Hippocampal formation (tissue), 2 donors: ENCODE measurements at places on chromosomes 2 and 18.
A peak's percentile ranks its signal among the peaks of the same experiment; 100 is the strongest.

- no peak for DNase-seq
Measured at GRCh38 chr2:68411397-68412126, 46.5 kb downstream of the PLEK start.

GRCh38 chr2:148527488-148528340, 116.8 kb upstream of the EPC2 start:
- no peak for DNase-seq

DNA sequence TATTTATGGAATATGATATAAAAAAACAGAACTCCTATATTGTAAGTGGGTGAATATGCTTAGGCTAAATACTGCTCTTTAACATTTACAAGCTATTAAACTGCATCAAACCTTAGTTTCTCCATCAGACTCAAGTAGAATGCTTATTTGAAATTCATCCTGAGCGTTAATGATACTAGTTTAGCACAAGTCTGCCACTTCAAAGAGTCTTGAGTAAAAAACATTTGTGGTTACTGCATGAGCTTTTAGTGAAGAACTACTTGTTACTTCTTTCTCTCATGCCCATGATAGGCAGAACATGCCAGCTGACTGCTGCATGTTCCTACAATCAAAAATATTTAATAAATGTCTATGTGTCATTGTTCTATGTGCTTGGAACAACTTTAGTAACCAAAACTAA, 12.1 kb downstream of the YES1 start:
- DNase-seq, result no peak

- no peak for DNase-seq
Measured at GRCh38 chr2:59385971-59386370, 1144.8 kb upstream of the FANCL start.

DNA sequence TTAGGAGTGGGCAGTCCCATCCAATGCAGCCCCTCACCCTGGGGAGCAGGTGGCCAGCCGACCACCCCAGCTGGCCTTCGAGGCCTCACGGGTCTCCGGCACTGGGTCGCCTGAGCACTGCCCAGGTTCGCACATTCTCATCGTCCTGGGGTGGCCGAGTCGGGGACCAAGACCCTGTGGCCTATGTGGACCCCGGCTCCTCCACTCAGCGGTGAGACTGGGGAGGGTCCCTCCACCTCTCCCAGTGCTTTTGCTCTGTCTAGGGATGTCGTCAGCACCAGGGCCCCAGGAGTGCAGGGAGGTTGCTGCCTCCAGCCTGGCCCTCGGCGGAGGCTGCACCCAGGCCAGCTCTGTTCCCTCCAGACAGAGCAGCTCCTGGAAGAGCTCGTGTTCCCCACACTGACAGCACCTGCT, 89.6 kb downstream of the TPO start:
- no peak for DNase-seq

DNA sequence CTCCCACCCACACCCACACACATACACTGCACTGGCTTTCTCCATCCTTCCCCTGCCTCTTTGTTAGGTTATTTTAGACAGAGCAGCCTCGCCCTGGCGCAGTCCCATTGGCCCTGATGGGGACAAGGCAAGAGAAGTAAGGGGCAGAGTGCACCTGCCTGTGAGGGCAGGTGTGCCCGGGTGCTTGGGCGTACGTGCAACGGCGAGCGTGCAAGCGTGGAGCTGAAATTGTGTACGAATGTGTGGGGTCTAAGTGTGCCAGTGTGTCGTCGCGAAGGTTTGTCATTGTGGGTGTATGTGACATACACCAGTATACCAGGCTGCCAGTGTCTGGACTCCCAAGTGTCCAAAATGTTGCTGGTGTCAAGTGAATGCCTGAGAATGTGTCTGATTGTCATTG, 544 bp downstream of the LRATD1 start:
- no peak for DNase-seq

- DNase-seq, result no peak
Measured at GRCh38 chr2:170121689-170122088, 56.3 kb upstream of the MYO3B start.

- no peak for DNase-seq
Measured at GRCh38 chr2:216920937-216921456, 61.1 kb upstream of the TNP1 start.

DNA sequence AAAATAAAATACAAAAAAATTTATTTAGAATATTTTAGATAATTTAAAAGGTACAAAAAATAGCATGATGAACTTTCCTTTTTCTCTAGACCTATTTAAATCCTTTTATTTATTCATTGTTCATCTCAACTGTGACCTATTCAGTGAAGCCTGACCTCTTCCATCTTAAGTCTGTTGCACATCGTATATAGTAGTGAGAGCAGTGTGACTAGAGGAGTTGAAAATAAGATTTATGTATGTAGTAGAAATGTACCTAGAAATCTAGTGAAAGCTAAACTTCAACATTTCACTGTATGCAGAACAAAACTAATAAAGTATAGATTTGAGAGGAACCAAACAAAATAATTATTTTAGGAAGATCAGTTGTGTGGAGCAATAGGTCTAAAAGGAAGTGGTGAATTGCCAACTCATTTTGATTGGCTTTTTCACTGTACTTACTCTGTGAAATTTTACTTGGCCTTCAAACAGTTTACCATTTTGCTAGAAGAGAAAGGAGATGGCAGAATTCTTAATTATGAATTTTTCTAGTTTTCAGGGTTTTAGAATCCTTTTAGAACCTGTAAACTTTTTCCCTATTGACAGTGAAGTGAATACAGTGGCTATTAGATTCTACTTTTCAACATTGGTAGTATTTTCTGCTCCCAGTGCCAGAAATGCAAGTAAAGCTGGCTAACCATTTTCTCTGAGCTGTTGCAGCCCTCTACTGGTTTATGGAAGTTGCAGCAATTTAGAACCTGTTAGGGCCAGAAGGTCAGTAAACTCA, 11.0 kb downstream of the ANKRD12 start:
- peak; percentile 10 for DNase-seq

- peak; percentile 27 for DNase-seq
Measured at GRCh38 chr2:201231781-201232466, 28.4 kb upstream of the CASP8 start.

GRCh38 chr2:112721819-112722522, 1.2 kb downstream of the NT5DC4 start:
- no peak for DNase-seq

- DNase-seq, result no peak
Measured at GRCh38 chr2:105691947-105692390, 52.7 kb upstream of the NCK2 start.
